Activated T-cell treated with anti-CD3 and anti-CD28 coated beads for 24 hours (primary cell): ENCODE measurements at places on chromosomes 11 and 22.

DNA sequence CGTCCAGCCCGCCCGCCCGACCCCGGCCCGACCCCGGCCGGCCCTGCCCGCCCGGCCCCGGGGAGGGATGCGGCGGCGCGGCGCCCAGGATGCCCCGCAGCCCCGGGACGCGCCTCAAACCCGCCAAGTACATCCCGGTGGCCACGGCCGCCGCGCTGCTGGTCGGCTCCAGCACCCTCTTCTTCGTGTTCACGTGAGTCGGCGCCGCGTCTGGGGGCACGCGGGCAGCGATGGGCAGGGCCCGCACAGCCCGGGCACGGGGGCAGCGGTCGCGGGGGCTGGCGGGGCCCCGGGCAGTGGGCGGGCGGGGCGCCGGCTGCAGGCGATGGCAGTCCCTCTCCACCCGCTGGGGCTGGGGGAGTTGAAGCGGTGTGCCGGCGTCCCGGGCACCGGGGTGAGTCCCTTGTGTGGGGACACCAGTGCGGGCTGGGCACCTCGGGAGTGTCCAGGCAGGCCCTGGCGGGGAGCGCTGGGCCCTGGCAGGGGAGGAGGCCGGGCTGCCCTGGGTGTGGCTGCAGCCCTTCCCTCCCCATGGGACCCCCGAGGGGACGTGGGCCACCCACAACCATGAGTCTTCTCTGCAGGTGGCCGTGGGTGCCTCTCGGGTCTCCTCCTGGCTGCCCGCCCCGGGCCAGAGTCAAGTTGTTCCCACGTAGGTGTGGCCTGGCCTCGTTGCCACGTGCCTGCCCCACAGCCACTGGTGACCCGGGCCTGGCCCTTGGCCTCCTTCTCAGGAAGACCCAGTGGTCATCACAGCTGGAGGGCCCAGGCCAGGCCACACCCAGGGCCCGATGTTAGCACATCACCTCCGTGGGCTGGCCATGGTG, 468 bp downstream of the ZDHHC8 start:
- no peak for DNase-seq

GRCh38 chr11:87754685-87755084, 420.6 kb downstream of the RAB38 start:
- no peak for DNase-seq

GRCh38 chr11:76408171-76408965, 27.2 kb downstream of the GVQW3 start:
- DNase-seq: no peak

- no peak for DNase-seq
These were observed 400.4 kb downstream of the NXPE2 start for GRCh38 chr11:115078461-115079438.

GRCh38 chr11:10529279-10529678, 11.7 kb downstream of the RNF141 start:
- DNase-seq: no peak

DNA sequence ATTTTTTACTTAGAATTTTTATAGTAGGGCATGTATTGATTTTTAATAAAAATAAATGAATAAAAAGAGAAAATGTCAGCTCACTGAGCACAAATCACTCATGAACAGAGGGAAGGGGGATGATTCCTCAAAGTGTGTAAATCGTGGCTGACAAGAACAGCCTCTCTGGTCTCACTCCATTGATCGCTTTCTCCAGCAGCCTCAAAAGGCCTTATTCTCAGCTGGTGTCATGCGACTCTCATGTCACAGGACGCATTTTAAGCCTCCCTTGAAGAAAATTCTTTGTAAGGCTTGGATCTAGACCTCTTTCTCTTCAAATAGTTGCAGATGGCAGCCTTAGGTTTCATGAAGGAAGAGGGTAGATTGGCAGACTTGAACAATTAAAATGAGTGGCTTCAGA, 33.9 kb upstream of the SLC5A12 start:
- DNase-seq: no peak
